ENCODE measurements at places on chromosomes 3 and 15.

GRCh38 chr3:13197795-13198194 lies 124.6 kb upstream of the IQSEC1 start:
- no peak for DNase-seq

GRCh38 chr3:115071166-115071565 lies 75.9 kb downstream of the ZBTB20 start:
- DNase-seq: no peak

DNA sequence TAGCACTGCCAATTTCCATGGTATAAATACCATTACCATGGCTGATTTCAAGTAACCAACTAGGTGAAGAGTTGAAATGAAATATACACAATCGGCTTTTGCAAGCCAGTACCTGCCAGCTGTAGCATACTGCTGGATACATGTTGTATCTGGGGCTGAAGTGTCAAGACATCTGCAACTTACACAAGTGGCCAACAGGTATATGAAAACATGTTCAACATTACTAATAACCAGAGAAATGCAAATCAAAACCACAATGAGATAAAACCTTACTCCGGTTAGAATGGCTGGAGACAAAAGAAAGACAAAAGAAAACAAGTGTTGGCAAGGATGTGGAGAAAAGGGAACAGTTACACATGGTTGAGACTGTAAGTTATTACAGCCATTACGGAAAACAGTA lies 11.6 kb downstream of the ATOSA start:
- DNase-seq: no peak

- DNase-seq: no peak
Observed at GRCh38 chr3:185081521-185081920, 71.3 kb downstream of the C3orf70 start.

GRCh38 chr15:70636540-70637165 lies 126.7 kb downstream of the UACA start:
- DNase-seq: peak; percentile 51

DNA sequence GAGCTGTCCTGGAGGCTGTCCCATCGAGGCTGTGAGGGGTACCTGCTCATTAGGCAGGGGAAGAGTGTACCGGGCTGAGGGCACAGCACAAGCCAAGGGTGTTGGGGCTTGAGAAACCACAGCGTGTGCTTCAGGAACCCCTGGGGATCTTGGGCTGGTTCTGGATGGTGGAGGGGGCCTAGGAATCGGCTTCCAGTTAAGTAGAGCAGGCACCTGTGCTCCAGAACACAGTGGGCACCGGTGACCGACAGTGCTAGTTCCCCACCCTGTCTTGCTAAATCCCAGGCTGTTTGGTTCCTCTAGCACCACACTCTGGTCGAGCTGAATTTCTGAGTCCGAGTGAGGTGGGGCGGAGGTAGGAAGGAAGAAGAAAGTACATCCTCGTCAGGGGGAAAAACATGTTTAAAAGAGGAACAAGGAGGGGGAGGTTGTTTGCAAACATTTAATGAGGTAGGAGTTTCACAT lies 29.1 kb downstream of the SLC6A6 start:
- DNase-seq: no peak

DNA sequence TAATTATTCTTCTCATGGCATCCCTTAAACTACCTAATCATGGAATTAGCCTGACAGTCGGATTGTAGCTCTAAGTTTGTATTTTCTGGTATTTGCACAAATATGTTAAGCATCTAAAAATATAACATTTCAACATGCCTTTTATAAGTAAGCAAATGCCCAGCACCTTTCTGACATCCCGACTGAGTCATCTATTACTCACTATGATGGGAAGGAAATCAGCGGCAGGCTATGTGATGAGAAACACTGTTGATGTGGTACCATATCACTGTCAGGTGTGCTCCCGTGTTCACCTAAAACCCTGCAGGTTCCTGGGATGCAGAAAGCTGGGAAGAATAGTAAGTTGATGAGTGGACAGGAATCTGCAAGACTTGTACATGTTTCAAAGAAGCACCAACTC lies 367.8 kb upstream of the IL12A start:
- peak; percentile 48 for DNase-seq

DNA sequence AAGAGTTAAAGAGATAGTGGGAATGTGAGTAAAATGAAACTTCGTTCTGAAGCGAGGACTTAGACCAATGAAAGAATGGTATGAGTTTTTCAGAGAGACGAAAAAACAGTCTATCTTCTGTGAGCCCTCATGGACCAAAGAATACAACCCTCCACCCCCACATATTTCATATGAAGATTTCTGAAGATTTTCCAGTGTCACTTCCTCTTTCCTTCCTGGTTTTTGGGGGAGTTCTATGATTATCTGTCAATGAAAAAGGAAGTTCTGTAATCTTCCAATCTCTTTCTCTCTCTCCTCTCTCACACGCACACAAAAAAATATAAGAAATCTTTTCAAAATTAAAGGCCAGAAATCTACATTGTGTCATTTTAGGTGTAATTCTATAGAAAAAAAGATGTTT lies 27.7 kb downstream of the CMSS1 start:
- no peak for DNase-seq

GRCh38 chr3:120450600-120451271 lies at the start of gene FSTL1:
Gene FSTL1 (minus strand): TSS chr3:120450992. CDS start chr3:120450746, 246 bp downstream.
- peak; percentile 72 for DNase-seq

DNA sequence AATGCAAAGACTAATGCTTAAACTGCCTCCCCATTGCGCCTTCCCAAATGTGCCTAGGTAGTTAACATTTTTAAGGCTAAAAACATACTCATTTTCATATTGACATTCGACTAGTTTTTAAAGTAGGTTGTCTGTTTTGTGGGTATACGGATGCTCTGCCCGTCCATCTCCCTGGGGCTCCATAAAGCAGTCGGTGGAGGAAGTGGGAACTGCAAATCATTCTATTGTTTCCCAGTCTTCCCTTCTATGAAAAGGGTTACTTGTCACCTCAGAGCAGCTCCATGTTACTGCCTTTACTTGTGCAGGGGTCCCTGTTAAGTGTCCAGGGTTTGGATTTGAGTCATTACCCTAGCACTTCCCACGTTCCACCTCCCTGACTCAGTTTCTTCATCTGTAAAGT lies 10.9 kb downstream of the CHCHD6 start:
- no peak for DNase-seq
